ENCODE measurements at places on chromosomes 3 and 15. TPM values are rescaled to one million over a fixed set of nuclear protein-coding genes. Genes with fewer than 3 reads are reported as not detected.

- H3K36me3 ChIP-seq, result no peaks in the 10 kb centered on the region
- H3K27ac ChIP-seq, result no peak overlapping the region
- H3K27me3 ChIP-seq, result no peaks in the 10 kb centered on the region
Observed at GRCh38 chr3:49650637-49651036, 23.5 kb upstream of the APEH start.

DNA sequence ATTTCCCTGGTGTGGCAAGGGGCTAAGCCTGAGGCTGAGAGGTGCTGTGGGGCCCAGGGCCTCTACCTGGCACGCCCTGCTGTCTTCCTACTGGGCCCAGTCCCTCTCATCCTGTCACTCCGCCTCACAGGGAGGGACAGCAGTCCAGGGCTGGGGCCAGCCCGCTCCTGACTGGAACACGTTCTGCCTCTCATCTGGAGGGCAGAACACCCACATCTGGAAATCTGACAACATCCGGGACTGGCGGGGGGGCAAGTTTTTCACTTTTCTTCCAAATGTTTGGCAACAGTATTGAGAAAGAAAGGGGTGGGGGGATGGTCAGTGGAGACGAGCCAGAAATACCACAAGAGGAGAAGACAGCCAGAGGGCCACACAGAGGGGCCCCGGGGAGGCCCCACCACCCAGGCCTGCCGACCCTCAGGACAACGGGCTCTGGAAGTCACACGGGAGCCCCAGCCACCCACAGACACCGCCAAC, 1.8 kb upstream of the MYL3 start:
- no peak overlapping the region for H3K4me3 ChIP-seq
- no peaks in the 10 kb centered on the region for H3K27me3 ChIP-seq
- peaks cover 33% of the 10 kb centered on the region for H3K4me1 ChIP-seq
- H3K36me3 ChIP-seq, result no peaks in the 10 kb centered on the region

- no peaks in the 10 kb centered on the region for H3K4me1 ChIP-seq
- no peak overlapping the region for H3K4me3 ChIP-seq
- H3K27ac ChIP-seq, result no peak overlapping the region
- H3K27me3 ChIP-seq, result no peaks in the 10 kb centered on the region
Observed at GRCh38 chr3:143266511-143266910, 146.9 kb downstream of the CHST2 start.

SNTN gene
- total RNA-seq, result not detected

GRCh38 chr3:71771884-71772283, 13.1 kb downstream of the PROK2 start:
- DNase-seq, result no peak
- no peaks in the 10 kb centered on the region for H3K27me3 ChIP-seq
- H3K27ac ChIP-seq, result no peak overlapping the region
- no peak overlapping the region for H3K4me3 ChIP-seq
- H3K36me3 ChIP-seq, result no peaks in the 10 kb centered on the region

DNA sequence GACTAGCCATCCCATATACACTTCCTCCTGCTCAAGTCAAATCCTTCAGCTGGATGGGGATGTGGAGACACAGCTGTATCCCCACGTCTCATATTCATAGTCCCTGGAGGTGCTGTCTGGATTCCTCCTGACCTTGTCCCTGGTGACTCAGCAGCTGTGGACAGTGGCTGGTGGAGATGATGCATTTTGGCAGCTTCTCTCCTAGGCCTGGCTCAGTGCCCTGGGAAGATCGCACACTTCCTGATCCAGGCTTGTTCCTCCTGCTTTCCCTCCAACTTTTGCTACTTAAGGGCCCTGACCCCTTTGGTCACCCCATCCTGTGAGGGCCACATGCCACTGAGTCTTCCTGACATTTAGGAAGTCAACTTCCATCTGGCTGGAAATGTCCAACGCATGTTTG, 44.4 kb downstream of the ADAMTSL3 start:
- H3K27me3 ChIP-seq, result no peaks in the 10 kb centered on the region
- H3K27ac ChIP-seq, result no peak overlapping the region
- no peak for DNase-seq
- no peak overlapping the region for H3K4me3 ChIP-seq
- no peaks in the 10 kb centered on the region for H3K36me3 ChIP-seq

CAMKV gene
- 15.6 TPM for total RNA-seq

DNA sequence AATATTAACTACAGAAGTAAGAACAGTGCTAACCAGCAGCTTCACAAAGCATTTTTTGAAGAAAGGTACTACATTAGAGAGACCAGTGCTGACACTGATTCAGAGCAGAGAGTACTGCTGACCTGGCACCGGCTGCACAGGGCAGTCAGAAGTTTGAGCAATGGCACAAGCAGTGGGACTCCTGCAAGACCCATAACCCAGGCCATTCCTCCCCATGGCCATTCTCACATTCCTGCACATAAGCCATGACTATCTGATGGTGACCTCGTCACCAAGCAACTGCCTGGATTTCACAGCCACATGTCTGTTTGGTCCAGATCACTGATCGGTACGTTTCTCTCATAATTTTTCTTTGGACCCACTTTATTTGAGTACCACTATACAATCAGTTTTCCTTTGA, 88.7 kb downstream of the GPR156 start:
- no peaks in the 10 kb centered on the region for H3K27me3 ChIP-seq
- H3K27ac ChIP-seq, result no peak overlapping the region
- no peak for DNase-seq
- H3K4me3 ChIP-seq, result no peak overlapping the region
- no peaks in the 10 kb centered on the region for H3K4me1 ChIP-seq
- no peaks in the 10 kb centered on the region for H3K36me3 ChIP-seq

- DNase-seq, result no peak
- no peaks in the 10 kb centered on the region for H3K27me3 ChIP-seq
- no peak overlapping the region for H3K27ac ChIP-seq
- no peak overlapping the region for H3K4me3 ChIP-seq
- H3K4me1 ChIP-seq, result no peaks in the 10 kb centered on the region
Observed at GRCh38 chr3:144241404-144241803, 269.8 kb downstream of the DIPK2A start.

TTC23 gene
- 8.5 TPM for total RNA-seq

DNA sequence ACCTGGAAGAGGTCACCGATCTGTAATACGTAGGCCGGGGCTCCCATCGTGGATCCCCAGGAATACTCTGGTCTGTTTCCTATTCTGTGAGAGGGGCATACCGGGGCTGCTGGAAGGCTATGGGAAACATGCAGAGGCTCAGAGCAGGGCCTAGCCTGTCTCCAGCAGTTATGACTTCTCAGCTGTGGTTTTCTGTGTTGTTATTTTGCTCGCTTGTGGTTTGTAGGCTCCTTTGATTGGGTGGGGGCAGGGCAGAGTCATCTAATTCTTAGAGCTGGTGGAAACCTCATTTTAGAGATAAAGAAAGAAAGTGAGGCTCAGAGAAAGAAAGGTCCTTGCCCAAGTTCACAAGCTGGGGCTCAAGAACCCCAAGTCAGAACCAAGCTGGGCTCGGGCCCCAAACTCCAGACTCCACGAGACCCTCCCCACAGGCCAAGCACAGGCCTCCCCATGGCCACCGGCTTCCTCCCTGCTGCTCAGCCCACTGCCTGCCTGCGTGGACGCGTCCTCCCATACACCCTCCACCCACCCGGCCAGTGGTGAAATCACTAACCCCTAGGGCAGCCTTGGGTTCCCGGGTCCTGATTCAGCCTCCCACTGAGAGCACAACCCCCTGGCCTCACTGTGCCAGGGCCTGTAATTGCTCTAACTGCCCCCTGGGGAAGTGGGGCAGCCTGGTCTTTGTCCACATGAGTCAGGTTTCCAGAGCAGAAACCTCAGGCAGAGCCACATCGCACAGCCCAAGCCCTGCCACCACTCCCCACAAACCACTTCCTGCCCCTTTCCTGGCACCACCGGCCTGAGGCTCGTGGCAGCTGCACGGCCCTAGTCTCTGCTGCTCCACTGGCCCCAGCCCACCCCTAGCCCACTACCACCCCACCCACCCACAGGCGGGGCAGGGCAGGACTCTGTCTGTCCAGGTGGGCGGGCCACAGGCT, 270.8 kb downstream of the UACA start:
- DNase-seq, result no peak
- no peaks in the 10 kb centered on the region for H3K36me3 ChIP-seq
- no peaks in the 10 kb centered on the region for H3K27me3 ChIP-seq
- peaks cover 41% of the 10 kb centered on the region for H3K4me1 ChIP-seq

- H3K4me1 ChIP-seq, result no peaks in the 10 kb centered on the region
- no peak overlapping the region for H3K4me3 ChIP-seq
- no peak overlapping the region for H3K27ac ChIP-seq
- no peaks in the 10 kb centered on the region for H3K27me3 ChIP-seq
- H3K36me3 ChIP-seq, result no peaks in the 10 kb centered on the region
Observed at GRCh38 chr3:162597226-162597625, 1100.6 kb downstream of the OTOL1 start.

GRCh38 chr3:58203541-58203940, 7.2 kb downstream of the DNASE1L3 start:
- no peak overlapping the region for H3K27ac ChIP-seq
- H3K4me3 ChIP-seq, result no peak overlapping the region
- H3K4me1 ChIP-seq, result peaks cover 13% of the 10 kb centered on the region
- DNase-seq, result no peak
- H3K27me3 ChIP-seq, result no peaks in the 10 kb centered on the region

DNA sequence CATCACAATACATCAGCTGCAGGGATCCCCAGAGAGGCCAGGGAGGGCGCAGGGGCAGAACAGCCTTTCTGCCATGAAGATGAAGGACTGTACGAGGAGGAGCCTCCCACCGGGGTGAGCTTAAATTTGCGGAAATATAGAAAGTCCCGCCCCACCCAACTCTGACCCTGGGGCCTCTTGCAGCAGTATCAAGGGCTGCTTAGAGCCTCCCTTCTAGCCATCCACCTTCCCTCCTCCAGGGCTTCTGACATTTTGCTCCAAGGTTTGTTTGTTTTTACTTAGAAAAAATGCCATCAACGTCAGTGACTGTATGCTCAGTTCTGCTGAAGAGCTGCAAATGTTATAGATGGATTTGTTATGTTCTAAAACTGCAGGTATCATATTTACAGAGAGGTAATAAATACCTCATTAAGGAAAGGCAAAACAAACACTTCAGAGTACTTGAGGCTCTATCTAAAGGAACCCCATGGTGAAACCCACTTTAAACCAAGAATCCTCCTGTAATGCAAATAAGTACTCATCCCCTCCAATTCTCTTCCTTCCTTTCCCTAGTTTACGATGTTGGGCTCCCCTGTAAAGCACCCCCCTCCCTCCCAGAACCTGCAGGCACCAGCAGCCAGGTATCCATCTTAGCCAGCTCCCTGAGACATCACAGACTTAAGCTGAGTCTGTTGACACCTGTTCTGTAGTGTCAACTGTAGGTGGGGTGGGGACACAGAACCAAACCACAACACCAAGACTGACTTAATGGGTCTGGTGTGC, 30.5 kb downstream of the RFTN1 start:
- no peak overlapping the region for H3K4me3 ChIP-seq
- no peaks in the 10 kb centered on the region for H3K36me3 ChIP-seq
- peak overlapping the region; percentile 96 for H3K27ac ChIP-seq
- peak; percentile 68 for DNase-seq
- no peaks in the 10 kb centered on the region for H3K27me3 ChIP-seq
- peaks cover 65% of the 10 kb centered on the region for H3K4me1 ChIP-seq

SLC51B gene
- 15.4 TPM for total RNA-seq

DNA sequence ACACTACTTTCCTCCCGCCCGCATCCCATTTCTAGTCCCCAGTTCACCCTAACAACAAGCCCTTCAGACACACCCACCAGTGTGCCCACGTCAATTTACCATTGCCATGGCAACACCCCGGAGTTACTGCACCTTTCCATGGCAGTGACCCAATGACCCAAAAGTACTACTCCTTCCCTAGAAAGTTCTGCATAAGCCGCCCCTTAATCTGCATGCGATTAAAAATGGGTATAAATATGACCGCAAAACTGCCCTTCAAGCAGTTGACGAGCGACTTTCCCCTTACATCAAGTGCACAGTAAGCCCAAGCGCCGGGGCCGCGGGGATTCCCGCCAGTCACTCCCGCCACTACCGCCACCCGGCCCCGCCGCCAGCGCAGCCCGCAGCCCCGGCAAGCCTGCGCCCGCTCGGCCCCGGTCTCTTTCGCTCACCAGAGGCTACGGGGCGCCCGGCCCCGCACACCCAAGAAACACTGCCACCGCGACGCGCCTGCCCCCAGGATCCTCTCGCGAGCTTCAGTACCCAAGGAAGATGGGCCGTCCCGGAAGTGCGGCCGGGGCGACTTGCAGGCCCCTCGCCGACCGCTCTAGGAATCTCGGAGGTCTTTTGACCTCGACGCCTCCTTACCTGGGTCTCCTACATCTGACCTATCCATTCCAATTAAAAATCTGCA, 27.2 kb upstream of the ZNF502 start:
- no peaks in the 10 kb centered on the region for H3K27me3 ChIP-seq
- H3K4me3 ChIP-seq, result no peak overlapping the region
- H3K4me1 ChIP-seq, result no peaks in the 10 kb centered on the region
- no peak overlapping the region for H3K27ac ChIP-seq
- no peaks in the 10 kb centered on the region for H3K36me3 ChIP-seq

LIPC gene
- total RNA-seq, result 17.6 TPM

- H3K27me3 ChIP-seq, result no peaks in the 10 kb centered on the region
- H3K4me1 ChIP-seq, result peaks cover 64% of the 10 kb centered on the region
- H3K4me3 ChIP-seq, result no peak overlapping the region
- peak; percentile 48 for DNase-seq
- no peak overlapping the region for H3K27ac ChIP-seq
Observed at GRCh38 chr15:40354408-40355171, 3.4 kb upstream of the DISP2 start.

DNA sequence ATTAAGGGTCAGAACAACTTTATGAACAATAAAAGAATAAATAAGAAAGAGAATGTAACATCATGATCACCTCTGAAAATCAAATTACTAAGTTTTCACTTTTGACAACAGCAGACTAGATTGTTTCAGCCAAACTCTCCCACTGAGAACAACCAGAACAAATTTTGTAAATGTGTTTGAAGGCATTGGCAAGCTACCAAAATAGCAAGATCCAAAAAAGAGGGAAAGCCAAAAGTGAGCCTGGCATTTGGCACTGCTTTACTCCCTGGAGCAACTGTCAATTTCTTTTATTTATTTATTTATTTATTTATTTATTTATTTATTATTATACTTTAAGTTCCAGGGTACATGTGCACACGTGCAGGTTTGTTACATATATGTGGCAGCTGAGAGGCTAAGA, 67.2 kb downstream of the CFAP44 start:
- no peak for DNase-seq
- no peaks in the 10 kb centered on the region for H3K27me3 ChIP-seq
- H3K4me1 ChIP-seq, result no peaks in the 10 kb centered on the region

DNA sequence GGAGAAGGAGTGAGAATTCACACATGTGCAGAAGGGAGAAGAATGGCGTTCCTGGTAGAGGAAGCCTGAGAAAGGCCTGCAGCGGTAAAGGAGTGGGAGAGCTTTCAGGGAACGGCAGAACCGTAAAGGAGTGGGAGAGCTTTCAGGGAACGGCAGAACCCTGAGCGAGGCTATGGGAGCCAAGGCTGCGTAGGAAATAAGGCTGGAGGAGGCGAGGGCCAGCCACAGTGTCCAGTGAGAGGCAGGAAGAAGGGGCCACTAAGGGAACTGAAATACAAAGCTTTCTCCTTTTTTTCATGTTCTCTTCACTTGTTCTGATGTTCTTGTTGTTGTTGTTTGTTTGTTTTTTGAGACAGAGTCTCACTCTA, 41.6 kb downstream of the GOLGA6L10 start:
- H3K4me1 ChIP-seq, result no peaks in the 10 kb centered on the region
- no peaks in the 10 kb centered on the region for H3K27me3 ChIP-seq
- H3K4me3 ChIP-seq, result no peak overlapping the region
- H3K27ac ChIP-seq, result no peak overlapping the region
- no peaks in the 10 kb centered on the region for H3K36me3 ChIP-seq

- no peak overlapping the region for H3K4me3 ChIP-seq
- DNase-seq, result peak; percentile 34
- no peak overlapping the region for H3K27ac ChIP-seq
- no peaks in the 10 kb centered on the region for H3K36me3 ChIP-seq
- H3K27me3 ChIP-seq, result no peaks in the 10 kb centered on the region
Observed at GRCh38 chr3:159884661-159885402, 103.8 kb upstream of the IL12A start.

TM4SF1 gene
- total RNA-seq, result 49.2 TPM

Data from Caco-2 (cell line).